ENCODE measurements at places on chromosomes 16 and 17.

DNA sequence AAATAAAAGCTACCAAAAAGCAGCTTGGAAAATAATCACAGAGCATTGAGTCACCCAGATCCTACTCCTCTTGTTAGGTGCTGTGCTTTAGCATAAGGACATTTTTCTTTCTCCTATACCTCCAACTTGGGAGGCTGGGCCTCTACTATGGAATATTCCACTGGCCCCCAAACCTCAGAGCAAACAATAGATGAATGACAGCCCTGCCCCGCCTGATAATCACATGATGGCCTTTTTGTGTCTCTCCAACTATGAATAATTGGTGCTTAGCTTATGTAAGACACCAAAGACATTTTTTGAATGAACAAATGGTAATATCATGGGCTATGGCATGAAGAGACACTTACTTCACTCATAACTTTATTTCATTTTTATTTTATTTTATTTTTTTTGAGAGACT is 250.2 kb downstream of the GRIN2A start:
- DNase-seq, result no peak

- DNase-seq, result no peak
Observed at GRCh38 chr17:8025176-8025911, 13.5 kb upstream of the ALOX15B start.

- no peak for DNase-seq
Observed at GRCh38 chr17:15464231-15464985, 3.0 kb downstream of the CDRT4 start.

DNA sequence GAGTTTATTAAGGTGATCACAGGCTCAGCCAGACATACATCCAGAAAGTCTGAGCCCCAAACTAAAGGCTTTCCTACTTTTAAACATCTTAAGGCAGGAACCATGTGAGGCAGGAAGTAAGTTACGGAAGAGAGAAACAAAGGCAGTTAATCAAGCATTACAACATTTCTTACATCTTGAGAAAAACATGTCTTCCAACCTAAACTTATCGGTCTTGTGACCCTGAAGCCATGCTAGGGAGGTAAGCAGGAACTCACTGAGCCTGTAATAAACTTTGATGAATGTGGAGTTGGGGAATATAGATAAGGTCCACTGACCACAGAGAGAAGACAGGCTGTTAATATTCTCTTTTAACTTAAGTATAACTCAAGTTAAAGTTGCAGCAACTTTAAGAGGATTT is 3.5 kb upstream of the ACSM3 start:
- DNase-seq, result no peak

DNA sequence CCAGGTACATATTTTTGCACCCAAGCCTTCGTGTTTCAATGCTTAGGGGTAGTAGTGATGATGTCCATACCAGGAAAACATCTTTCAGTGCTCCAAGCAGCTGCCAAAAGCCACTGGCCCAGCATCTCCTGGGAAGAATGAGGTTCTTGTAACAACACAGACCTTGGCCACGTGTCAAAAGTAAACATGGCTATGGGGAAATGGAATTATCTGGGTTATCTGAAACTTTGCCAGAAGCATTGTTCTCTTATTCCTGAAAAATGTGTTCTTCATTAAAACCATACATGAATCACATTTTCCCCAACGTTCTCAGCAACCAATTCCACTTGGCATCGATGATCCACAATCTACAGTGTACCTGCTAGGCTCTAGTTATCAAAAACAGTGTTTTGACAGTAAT is 524.2 kb upstream of the EEF2KMT start:
- DNase-seq, result no peak

GRCh38 chr17:40850293-40850972 is 16.6 kb downstream of the KRT12 start:
- DNase-seq, result no peak

GRCh38 chr16:81447383-81448101 is 2.9 kb downstream of the CMIP start:
- DNase-seq, result no peak

- DNase-seq, result no peak
Observed at GRCh38 chr16:72991211-72991610, 56.7 kb downstream of the ZFHX3 start.

GRCh38 chr17:64707050-64707591 is 45.0 kb upstream of the SMURF2 start:
- DNase-seq, result no peak

DNA sequence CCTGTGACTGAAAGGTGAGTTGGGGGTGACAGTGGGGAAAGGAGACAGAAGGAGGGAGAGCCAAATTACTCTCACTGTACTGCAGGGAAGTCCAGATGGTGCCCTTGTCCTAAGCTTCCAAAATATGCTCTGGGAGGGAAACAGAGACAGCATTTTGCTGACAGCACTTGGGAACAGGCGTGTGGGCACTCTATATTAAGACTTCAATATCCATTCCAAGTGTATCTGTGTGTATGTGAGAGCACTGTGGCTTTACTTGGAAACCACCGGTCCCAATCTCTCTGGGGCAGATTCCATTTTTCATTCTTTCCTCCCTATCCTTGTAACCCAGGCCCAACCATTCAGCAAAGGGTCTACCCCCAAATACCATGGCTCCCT is 407.3 kb downstream of the UTP18 start:
- no peak for DNase-seq

- DNase-seq, result no peak
Observed at GRCh38 chr17:57086069-57086930, 1.3 kb downstream of the AKAP1 start.

- no peak for DNase-seq
Observed at GRCh38 chr17:73542323-73542722, 101.9 kb downstream of the SDK2 start.

DNA sequence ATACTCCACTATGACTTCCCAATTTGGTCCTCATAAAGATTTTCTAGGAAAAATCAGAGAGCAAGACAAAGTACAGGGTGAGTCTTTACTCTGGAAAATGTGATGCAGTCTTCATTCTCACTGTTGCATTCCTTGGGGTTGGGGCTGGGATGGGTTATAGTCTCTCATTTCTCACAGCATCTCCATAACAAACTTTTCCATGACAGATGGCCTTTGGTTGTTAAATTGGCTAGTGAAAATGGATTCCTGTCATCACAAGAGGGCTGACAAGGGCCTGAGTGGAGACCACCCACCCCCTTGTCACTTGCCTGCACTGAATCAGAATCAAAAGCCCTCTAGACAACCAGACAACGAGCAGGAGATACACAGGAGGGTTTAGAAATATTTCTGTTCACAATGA is 174.6 kb downstream of the AATF start:
- DNase-seq, result peak; percentile 35

DNA sequence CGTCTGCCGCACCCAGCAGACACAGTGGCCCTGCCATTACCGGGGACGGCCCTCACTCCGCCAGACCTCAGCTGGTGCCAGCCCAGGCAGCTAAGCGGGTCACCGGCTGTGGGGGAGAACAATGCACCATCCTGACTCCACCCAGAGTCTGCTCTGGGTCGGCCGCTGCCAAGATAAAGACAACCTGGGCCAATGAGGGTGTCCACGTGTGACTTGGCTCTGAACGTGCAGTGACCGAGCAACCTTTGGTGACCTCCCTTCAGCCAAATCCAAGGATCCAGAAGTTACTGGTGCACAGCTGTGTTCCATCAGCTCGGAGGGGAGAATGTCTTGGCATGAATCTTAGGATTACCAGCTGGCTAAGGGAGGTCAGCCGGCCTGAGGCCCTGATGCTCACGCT is 155.9 kb downstream of the NTN1 start:
- DNase-seq, result no peak

DNA sequence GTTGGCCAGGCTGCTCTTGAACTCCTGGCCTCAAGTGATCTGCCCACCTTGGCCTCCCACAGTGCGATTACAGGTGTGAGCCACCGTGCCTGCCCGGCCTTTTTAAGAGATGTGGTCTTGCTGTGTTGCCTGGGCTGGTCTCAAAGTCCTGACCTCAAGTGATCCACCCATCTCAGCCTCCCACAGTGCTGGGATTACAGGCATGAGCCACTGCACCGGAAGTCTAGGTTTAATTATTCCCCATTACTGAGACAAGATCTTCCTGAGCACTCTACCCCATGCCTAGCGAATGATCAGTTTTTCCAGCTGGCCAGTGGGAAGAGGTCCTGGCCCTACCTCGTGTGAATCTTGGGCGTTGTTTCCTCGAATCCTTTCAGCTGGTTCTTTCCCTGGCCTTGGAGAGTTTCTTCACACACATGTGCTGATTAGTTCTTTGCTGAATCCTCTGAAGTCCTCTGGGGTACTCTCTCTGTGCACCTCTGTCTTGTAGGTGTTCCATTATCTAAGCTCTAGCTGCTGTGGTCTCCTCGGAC is 18.9 kb downstream of the C16orf54 start:
- DNase-seq, result no peak

GRCh38 chr17:21042458-21043295 is at the start of gene USP22:
USP22 (minus strand) TSS chr17:21043011; CDS start chr17:21042835, 176 bp downstream.
- DNase-seq, result no peak

- DNase-seq, result no peak
Observed at GRCh38 chr16:77723108-77723514, 797 bp downstream of the NUDT7 start.

DNA sequence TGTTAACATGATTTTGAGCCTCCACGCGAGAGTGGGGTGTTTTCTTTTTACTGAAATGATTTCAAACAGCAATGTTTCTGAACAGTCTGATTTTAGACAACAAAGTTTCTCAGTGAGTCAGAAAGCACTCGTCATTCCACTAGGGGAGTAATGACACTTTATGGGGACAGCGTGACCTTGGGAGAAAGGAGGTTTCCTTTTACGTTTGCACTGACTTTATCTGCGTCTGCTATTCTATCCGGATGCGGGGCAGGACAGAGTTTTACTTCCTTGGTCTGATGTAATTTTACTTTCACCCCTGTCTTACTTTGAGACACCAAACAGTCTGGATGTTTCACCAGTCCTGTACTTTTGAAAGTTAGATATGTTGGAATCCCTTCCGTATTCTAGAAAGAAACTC is 20.7 kb downstream of the SLC47A1 start:
- no peak for DNase-seq

- no peak for DNase-seq
Observed at GRCh38 chr16:2839650-2840450, 9.7 kb downstream of the ZG16B start.

DNA sequence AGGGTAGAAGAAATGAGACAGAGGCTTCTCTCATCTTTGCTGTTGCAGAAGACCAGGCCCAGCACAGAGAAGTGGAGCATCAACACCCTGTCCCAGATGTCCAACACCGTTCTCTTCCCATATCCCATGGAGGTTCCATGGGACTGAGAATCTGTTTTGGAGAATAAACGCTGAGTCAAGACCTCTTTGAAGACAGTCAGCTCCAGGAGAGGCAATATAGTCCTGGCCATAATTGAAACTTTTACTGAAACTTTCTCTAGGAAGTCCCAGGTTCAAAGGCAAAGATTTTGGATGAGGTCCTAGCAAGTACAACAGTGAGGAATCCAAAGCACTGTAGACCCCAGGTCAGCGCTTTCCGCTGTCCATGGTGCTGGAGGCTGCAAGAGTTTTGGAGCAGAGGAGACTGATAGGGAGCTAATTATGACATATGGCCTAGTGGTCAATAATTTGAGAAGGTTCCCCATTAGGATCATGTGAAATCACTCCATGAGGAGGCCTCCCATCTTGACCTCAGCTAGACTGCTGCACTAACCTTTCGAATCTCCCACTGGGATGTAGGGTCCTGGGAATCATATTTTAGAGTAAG is 36.0 kb downstream of the OSBPL7 start:
- no peak for DNase-seq

GRCh38 chr16:87132361-87133014 is 184.7 kb downstream of the C16orf95 start:
- no peak for DNase-seq

DNA sequence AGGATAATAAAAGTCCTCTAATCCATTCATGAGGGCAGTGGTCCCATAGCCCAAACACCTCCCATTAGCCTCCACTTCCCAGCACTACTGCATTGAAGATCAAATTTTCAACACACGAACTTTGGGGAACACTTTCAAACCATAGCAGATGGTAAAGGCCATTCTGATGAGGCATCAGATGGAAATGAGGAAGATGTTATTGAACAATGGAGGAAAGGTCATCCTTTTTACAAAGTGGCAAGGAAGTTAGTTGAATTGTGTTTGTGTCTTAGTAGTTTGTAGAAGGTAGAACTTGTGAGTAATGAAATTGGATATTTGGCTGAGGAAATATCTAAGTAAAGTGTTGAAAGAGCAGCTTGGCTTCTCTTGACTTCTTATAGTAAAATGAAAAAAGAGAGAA is 93.3 kb upstream of the NLRP1 start:
- DNase-seq, result no peak

DNA sequence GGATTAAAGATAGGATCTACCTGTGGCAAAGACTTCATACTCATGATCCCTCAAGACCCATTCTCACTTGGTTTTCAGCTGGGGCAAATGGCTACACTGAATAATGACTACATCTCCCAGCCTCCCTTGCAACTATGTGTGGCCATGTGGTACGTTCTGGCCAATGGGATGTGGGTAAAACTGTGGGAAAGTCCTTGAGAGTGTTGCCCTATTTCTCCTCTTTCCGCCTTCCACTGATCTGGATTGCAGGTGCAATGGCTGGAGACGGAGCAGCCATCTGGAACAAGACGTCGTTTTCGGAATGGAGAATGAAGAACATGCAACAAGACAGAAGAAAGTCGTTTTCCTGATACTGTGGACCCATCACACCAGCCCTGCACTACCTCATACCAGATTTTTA is 48.5 kb downstream of the HAPSTR1 start:
- DNase-seq, result no peak

DNA sequence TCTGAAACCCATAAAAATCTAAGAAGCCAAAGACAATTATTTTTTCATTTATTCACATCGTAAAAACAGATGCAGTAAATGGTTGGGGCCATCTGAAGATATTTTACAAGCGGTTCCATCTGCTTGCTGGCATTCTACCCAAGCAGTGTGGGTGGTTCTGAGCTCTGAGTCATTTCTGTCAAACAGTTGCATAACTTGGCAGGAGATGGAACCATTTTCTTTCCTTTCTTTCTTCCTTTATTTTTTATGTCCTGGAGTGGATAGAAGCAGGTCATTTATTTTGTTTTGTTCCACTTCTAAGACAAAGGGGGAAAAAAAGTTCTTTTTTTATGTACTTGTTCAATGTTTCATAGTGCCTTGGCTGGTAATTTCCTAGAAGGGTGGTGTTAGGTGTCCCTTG is 1151.9 kb upstream of the GOT2 start:
- no peak for DNase-seq

- no peak for DNase-seq
Observed at GRCh38 chr17:15263680-15264079, 1.4 kb downstream of the PMP22 start.

- DNase-seq, result no peak
Observed at GRCh38 chr16:5932906-5933305, 835.3 kb upstream of the EEF2KMT start.

DNA sequence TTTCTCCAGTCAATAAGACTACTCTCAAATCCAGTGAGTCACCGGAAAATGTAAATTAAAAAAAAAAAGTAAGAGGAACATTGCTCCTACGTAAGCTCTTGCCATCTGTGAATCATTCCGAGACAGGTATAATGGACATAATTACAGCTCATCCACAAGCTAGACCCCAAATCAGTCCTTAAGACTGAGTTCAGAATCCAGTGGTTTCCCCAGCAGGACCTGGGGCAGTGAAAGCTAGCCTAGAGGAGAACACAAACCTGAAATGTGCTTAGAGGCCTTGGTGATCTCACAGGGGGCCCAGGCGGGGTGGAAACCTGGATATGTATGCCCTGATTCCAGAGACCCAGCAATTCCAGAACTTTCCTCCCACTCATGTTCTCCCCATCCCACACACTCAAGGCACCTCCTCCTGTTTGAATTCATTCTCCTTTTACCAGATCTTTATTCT is 132.0 kb downstream of the COPRS start:
- no peak for DNase-seq

All from NCI-H2171 (cell line).